OCI-M1 (cell line): ENCODE measurements at places on chromosomes 4 and X.

DNA sequence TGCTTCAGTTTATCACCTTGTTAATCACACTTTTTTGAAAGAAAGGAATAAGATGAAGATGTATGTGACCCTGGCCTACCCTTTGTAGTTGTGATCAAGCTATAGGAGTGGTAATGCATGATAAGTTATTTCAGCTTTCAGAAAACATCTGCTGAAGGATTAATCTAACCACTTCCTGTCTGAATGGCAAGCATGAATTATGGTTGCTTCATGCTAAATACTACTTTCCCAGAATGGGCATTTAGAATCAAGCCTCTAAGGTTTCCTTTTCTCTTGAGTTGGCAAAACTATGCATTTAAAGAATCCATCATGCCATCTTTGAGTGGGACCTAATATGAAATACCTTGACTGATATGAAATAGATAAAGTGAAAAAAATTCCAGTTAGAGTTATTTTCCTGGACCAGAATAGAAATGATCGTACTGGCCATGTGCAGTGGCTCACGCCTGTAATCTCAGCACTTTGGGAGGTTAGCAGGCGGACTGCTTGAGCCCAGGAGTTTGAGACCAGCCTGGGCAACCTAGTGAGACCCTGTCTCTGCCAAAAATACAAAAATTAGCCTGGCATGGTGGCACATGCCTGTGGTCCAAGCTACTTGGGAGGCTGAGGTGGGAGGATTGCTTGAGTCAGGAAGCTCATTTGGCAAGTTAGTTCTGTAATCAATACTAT, 59.1 kb downstream of the ANXA3 start:
- peak; percentile 97 for DNase-seq

- DNase-seq = peak; percentile 59
These were observed 559 bp upstream of the PCDH18 start for GRCh38 chr4:137532869-137533236.

GRCh38 chr4:89860971-89861370, 24.0 kb upstream of the SNCA start:
- no peak for DNase-seq

DNA sequence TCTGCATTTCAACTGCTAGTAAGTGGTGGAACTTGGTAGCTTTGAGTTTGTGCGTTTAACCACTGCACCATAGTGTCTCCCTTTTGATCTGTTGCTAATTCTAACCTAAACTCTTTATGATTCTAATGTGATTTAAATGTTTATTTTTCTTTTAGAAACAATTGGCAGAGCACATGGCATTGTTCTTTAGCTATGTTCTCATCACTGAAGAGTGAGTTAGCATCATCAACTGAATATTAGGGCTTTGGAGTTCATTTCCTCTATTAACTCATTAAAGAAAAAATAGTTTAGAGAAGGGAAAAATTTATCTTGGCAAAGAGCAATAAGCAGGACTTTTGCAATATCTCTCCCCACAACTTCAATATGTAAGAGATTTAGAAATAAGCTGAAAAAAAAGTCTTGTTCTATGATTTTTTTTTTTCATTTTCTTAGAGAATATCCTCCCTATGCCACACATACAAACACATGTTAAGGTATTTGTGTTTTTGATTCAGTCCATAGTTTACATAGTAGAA, 25.7 kb downstream of the CPEB2 start:
- no peak for DNase-seq

- no peak for DNase-seq
These were observed 75.6 kb upstream of the FAM9C start for GRCh38 chrX:13120017-13120416.

GRCh38 chr4:31984872-31985271, 1264.7 kb downstream of the PCDH7 start:
- peak; percentile 34 for DNase-seq

DNA sequence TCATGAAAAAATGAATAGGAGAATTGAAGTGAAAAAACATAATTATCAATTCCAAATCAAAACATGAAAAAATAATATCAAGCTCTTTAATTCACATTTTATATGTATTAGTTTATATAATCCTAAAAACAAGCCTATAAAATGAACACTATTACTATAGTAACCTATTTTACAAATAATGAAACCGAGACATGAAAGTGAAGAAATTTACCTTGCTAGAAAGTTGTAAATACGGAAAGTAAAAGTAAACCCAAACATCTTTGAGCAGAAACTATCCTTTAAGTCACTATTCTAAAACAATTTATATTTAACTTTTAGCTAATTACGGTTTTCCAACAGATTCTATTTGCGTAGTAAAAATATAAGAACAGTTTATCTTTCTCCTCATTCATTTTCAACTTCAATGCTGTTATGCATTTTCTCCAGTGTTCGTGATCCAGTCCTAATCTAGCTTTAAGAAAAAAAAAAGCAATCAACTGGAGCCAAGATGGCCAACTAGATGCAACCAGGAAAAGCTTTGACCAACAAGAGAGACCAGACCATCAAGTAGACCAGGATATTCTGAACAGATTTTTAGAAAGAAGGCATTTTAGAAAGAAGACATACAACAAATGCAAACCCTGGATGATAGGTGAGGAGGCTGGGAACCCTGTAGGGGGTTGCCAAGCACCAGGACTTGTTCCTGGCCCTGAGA, 67.0 kb downstream of the DDX53 start:
- no peak for DNase-seq

- DNase-seq = no peak
These were observed 23.0 kb upstream of the OTUD4 start for GRCh38 chr4:145203410-145203809.

- DNase-seq = no peak
These were observed 45.0 kb downstream of the STK32B start for GRCh38 chr4:5096261-5096660.

GRCh38 chr4:42401171-42401570, 3.9 kb downstream of the SHISA3 start:
- DNase-seq = peak; percentile 7
